Calu3 (cell line): ENCODE measurements at places on chromosomes 6 and 20. TPM values are rescaled to one million over a fixed set of nuclear protein-coding genes. Genes with fewer than 3 reads are reported as not detected.

GRCh38 chr20:57056651-57057050 is 209.8 kb downstream of the BMP7 start:
- no peak for DNase-seq
- H3K27ac ChIP-seq: no peak overlapping the region
- peaks cover 2% of the 10 kb centered on the region for H3K27me3 ChIP-seq
- no peaks in the 10 kb centered on the region for H3K4me1 ChIP-seq

GRCh38 chr6:159959976-159960384 is 8.9 kb upstream of the IGF2R start:
- no peaks in the 10 kb centered on the region for H3K4me1 ChIP-seq
- no peak overlapping the region for H3K27ac ChIP-seq
- no peaks in the 10 kb centered on the region for H3K36me3 ChIP-seq
- H3K27me3 ChIP-seq: peaks cover 60% of the 10 kb centered on the region
- DNase-seq: no peak

Gene CALHM6
- 1.4 TPM in 1 of 2 replicates, not detected in the other for total RNA-seq

DNA sequence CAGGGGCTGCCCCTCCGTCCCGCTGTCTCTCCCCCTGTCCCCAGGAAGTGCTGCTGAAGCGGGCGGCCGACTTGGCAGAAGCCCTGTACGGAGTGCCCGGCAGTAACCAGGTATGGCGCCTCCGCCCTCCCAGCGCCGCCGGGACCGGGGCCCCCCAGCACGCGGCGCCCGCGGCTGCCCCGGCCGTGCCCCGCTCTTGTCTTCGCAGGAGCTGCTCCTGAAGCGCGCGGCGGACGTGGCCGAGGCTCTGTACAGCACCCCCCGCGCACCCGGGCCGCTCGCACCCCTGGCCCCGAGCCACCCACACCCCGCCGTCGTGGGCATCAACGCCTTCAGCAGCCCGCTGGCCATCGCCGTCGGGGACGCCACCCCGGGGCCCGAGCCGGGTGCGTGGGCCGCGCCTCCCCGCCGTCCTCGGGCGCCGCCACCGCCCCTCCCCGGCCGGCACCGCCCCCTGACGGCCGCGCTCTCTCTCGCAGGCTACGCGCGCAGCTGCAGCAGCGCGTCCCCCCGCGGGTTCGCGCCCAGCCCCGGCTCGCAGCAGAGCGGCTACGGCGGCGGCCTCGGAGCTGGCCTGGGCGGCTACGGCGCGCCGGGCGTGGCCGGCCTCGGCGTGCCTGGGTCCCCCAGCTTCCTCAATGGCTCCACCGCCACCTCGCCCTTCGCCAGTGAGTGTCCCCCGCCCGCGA is 48.4 kb downstream of the CPXM1 start:
- H3K4me3 ChIP-seq: peak overlapping the region; percentile 67
- peaks cover 80% of the 10 kb centered on the region for H3K27me3 ChIP-seq
- peaks cover 12% of the 10 kb centered on the region for H3K4me1 ChIP-seq
- H3K36me3 ChIP-seq: no peaks in the 10 kb centered on the region
- peak; percentile 31 for DNase-seq

DNA sequence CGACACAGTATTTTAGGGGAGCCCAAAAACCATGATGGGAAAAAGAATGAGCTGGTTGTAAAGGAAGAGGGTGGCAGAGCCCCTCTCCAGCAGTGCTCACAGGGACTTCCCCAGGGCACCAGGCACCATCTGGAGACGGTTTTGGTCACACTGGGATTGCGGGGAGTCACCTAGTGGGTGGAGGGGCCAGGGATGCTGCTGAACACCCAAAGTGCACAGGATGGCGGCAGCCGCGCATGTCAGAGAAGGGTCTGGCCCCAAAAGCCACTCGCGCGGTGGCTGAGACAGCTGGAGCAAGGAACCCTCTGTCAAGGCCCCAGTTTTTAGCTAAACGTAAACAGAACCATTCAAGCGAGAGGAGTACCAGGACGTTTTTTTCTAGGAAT is 10.8 kb downstream of the CTSZ start:
- H3K4me1 ChIP-seq: peaks cover 17% of the 10 kb centered on the region
- H3K36me3 ChIP-seq: peaks cover 81% of the 10 kb centered on the region

Gene HLA-DOA
- total RNA-seq: 1.7 and 4.1 TPM in 2 replicates

Gene USP49
- 6.9 and 7.0 TPM in 2 replicates for total RNA-seq

GRCh38 chr6:143699430-143699825 is 21.7 kb downstream of the PHACTR2 start:
- no peaks in the 10 kb centered on the region for H3K27me3 ChIP-seq
- DNase-seq: no peak
- H3K4me1 ChIP-seq: no peaks in the 10 kb centered on the region
- H3K27ac ChIP-seq: no peak overlapping the region

- no peaks in the 10 kb centered on the region for H3K36me3 ChIP-seq
- no peaks in the 10 kb centered on the region for H3K4me1 ChIP-seq
- no peak overlapping the region for H3K27ac ChIP-seq
- H3K4me3 ChIP-seq: no peak overlapping the region
- H3K27me3 ChIP-seq: no peaks in the 10 kb centered on the region
Observed at GRCh38 chr20:37727957-37728634, 34.3 kb downstream of the CTNNBL1 start.

GRCh38 chr6:30102414-30102969 is 10.4 kb downstream of the TRIM31 start:
- no peaks in the 10 kb centered on the region for H3K27me3 ChIP-seq
- peak overlapping the region; percentile 70 for H3K27ac ChIP-seq
- H3K4me3 ChIP-seq: peak overlapping the region; percentile 87
- peaks cover 61% of the 10 kb centered on the region for H3K4me1 ChIP-seq
- no peak for DNase-seq
